ENCODE measurements at places on chromosomes 7 and 10.

DNA sequence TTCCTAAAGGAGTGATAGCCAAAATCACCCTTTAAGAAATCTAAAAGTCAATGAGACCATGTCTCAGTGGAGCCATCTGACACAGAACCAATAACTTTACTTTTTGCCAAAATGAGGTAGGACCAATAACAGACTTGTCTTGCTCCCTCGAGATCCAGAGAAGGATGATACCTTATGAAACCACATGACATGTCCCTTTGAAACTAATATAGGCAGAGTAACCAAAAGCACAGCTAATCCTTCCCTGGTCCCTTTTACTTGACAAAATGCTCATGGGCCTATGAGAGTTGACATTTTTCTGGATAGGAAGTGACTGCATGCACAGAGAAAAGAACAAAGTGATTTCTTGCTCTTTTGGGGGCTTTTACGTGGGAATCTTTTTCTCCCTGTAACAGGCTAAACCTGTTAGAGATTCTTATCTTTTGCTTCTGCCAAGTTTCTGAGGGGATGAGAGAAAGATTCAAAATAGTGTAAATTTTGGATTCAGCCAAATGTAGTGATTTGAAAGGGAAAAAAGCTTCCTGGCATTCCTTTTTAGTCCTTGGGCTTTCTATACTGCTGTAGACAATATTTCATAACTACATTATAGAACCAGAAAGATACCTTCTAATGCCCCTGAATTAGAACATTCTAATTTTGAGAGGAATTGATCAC is 87.6 kb downstream of the ARMH3 start:
- DNase-seq = no peak

DNA sequence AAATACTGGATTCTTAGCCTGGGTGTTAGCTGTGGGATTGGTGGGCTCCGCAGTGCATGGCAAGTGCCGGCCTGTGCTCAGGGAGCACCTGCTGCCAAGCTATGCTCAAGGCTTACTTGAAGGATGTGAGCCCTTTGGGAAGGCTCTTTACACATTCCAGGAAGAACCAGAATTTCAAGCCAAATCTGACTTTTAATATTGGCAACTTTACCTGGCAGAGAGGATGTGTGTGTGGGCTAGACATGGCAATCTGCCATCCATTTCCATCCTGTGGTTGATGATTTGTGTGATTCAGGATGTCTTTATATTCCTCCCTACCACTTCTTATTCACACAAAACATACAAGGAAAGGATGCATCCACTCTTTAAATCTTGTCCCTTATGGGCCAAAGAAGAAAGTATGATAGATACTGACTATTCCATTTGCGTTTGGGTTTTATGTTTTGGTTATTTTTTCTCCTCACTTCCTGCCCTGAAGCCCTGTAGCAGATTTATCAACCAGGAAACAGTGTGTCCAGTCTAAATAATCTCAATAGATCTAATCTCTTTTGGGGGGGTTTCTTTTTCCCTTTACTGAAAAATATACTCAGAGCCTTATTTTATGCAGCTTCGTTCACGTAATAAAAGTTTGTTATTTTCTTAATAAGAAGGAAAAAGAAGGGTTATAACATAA is 247.1 kb downstream of the COBL start:
- no peak for DNase-seq

DNA sequence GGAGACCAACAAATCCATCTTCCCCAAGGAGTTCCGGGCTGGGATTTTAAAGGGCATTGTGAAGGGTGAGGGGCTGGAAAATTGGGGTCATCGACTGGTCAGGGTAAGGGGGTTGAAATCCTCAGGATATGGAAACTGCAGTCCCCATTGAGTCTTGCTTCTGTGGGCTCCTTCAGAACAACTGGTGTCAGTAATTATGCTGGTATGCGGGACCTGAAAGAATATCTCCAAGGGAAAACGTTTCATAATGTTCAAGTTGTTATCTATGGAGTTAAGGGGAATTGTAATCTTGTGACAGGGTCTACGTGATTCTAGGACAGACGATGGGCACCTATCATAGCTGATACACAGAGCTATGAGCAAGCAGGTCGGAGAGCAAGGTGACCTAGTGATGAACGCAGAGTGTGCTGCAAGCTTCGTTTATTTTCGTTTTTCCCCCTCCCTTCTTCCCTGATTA is 494 bp upstream of the RHBDD2 start:
- no peak for DNase-seq

- DNase-seq = no peak
Measured at GRCh38 chr10:63464402-63465292, 1.1 kb downstream of the JMJD1C start.

- no peak for DNase-seq
Measured at GRCh38 chr7:153657182-153657800, 394.9 kb upstream of the DPP6 start.

DNA sequence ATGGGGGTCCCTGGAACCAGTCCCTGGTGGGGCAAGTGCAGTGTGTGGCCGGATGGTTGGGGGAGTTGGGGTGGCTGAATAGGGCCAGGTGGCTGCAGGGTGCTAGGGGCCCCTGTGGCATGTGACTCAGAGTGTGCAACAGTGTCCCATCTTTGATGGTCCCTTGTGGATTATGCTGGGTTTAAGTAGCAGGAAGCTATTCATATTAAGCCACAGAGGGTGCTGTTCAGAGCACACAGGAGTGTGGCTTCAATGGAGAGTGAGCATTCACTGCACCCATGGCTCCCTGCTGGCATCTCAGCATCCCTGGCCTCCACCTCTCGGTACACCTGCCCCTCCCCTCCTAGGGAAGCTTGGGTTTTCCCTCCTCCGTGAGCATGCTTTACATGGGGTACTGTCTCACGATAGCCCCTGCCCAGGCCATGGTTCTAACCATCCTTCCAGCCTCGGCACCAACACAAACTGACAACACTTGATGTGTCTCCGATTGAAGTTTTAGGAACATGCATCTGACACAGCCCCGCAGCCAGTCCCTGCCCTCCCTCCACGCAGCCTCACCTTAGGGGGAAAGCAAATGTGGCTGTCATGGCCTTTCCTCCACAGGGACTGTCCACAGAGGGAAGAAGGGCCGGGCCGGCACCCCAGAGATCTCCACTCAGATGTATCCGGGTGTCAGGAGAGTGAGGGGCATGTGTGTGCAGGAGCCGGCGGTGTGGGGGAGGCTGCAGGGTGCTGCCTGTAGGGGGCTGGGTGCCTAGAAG is 30.4 kb upstream of the PPIF start:
- no peak for DNase-seq

DNA sequence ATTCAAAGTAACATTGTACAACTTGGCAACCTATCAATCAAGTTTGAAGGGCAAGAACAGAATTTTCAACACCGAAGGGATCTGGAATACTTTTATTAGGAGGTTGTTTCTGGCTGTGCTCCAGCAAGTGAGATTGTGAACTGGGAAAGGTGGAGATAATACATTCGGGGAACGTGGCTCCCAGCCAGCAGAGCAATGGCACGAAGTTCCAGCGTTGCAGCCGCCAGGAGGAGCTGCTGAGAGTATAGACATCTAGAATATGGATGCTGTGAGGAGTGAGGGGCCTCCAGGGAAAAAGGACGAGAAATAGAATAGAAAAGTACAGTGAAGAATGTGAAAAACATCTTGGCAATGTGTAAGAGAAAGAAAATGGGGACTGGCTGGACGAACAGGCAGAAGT is 69.5 kb downstream of the TCERG1L start:
- no peak for DNase-seq

DNA sequence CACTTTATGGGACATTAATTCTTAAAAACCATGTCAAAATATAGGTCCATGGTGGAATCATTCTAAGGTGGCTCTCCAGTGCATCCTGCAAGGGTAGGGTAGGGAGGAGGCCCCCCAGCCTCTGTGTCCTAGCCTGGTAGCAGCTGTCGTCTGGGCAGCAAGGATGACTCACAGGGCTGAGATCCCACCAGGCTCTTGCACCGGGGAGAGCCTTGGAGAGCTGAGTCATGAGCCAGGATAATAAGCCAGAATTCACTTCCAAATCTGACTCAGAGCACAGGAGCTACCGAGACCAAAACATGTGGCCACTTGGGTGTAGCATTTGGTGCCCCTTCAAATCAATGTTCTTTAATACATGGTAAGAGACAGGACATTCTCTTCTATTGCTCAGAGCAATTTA is 298.5 kb downstream of the NEBL start:
- DNase-seq = no peak

DNA sequence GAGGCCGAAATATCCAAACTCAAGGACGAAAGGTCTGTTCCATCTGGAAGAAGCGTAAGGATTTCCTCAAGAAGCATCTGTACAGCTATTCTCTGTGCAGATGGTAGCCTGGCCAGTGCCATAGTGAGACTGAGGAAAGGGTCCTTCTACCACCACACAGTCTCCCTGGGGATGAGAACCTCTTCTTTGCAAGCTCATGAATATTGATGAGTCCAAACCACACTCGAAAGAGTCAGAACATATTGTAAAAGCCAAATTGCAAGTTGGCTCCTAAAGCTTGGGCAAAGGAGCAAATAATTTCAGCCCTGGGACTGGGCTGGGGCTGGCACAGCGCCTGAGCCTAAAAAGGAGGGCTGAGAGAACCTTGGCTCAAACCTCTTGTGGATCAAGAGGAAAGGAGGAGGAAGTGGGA is 66.1 kb upstream of the PIP4K2A start:
- DNase-seq = no peak

GRCh38 chr7:5425507-5426225 is 2.0 kb upstream of the TNRC18 start:
- peak; percentile 90 for DNase-seq

- DNase-seq = no peak
Measured at GRCh38 chr10:3944591-3944990, 159.6 kb upstream of the KLF6 start.

- no peak for DNase-seq
Measured at GRCh38 chr10:124170631-124171030, 77.2 kb upstream of the CHST15 start.

GRCh38 chr7:107867858-107868466 is 23.0 kb upstream of the DLD start:
- DNase-seq = no peak

DNA sequence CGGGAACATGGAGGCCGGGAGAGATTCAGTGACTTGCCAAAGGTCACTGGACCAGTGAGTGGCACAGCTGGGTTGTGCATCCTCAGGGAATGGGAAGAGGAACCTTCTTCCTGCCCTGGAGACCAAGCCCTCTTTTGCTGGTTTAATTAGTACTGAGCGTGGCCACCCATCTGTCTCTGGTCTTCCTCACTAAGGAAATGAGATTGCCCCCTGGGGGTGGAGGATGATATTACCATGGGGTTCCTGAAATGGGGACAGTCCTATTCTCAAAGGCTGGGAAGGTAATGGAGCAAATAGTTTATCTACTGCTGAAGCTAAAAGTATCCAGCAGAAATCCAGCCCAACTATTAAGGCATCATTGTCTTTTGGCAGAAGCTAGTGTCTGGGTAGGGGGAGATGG is 98.6 kb upstream of the FGFR2 start:
- no peak for DNase-seq

- no peak for DNase-seq
Measured at GRCh38 chr10:49314806-49315205, 15.8 kb downstream of the C10orf71 start.

GRCh38 chr7:13414661-13415107 is 574.8 kb downstream of the ETV1 start:
- no peak for DNase-seq

- no peak for DNase-seq
Measured at GRCh38 chr10:71429929-71430328, 33.2 kb downstream of the CDH23 start.

GRCh38 chr7:130433301-130433700 is 7.5 kb downstream of the CEP41 start:
- no peak for DNase-seq

- DNase-seq = no peak
Measured at GRCh38 chr10:31871266-31872065, 57.2 kb downstream of the ARHGAP12 start.

DNA sequence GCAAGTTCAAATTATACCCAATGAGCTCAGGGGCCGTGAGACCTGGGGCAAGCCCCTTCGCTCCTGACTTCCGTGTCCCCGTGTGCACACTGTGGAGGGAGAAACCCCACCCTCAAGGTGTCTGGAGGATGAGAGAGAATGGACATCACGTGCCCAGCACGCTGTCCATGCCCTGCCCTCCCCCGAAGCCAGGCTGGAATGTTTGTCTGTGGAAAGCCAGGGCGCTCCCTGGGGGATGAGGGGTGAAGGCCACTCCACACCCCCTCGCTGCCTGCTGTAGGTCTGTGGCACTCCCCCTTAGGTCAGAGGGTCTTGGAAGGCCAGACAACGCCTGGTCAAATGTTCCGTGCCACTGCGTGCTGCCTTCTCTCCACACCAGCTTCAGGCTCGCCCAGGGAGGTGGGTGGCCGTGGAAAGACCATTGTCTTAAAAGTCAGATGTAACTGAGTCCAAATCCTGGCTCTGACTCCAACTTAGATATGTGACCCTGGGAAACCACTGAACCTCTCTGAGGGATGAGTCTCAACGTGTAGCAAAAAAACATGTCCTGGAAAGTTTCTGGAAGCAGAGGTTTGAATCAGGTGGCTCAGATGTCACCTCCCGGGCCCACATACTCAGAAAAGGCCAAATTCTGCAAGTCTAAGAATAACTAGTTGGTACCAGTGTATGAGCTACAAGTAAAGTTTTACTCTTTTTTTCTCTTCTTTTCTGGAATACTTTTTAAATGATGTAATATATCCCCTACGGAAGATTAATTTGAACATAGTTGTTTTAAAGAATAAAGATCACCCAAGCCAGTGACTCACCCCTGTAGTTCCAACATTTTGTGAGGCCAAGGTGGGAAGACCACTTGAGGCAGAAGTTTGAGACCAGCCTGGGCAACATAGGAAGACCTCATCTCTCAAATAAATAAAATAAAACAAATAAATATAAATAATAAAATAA is 24.9 kb downstream of the RCC1L start:
- no peak for DNase-seq

DNA sequence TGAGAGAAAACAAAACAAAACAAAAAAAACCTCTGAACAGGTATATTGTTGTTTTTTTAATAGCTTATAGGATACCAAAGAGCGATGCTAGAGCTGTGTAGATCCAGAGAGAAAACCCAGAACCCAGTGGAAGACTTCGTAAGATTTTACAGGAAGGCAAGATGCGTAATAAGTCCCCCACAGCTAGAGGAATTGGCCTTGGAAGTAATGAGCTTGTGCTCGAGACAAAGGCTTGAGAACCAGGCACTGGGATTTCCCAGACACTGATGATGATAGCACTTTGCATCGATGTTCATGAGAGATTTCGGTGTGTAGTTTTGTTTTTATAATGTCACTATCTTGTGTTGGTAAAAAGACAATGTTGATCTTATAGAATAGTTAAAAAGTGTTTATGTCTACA is 821.5 kb upstream of the IGFBP3 start:
- DNase-seq = no peak
